ENCODE measurements at places on chromosomes 4 and X. TPM values are rescaled to one million over a fixed set of nuclear protein-coding genes. Genes with fewer than 3 reads are reported as not detected.

CHRDL1 gene
- not detected for total RNA-seq

DNA sequence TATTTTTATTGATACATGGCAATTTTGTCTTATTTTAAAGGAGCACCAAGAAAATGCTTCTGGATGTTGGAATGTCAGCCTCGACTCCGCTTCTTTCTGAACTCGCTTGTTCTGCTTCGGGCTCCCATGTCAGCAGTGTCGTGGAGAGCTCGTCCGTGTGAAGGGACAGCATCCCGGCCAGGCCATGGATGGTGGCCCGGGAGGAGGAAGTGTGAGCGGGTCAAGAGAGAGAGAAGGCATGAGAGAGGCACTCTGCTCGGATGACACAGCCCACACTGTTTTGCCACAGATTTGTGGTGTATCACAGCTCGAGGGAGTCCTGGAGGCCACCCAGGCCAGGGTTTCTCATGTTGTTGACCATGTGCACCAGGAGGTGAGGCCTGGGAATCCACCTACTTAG lies 107.0 kb downstream of the TRAPPC11 start:
- peaks cover 4% of the 10 kb centered on the region for H3K27me3 ChIP-seq
- H3K36me3 ChIP-seq: no peaks in the 10 kb centered on the region
- H3K27ac ChIP-seq: no peak overlapping the region
- H3K4me3 ChIP-seq: no peak overlapping the region
- peaks cover 12% of the 10 kb centered on the region for H3K4me1 ChIP-seq

MAGEA11 gene
- not detected for total RNA-seq

DNA sequence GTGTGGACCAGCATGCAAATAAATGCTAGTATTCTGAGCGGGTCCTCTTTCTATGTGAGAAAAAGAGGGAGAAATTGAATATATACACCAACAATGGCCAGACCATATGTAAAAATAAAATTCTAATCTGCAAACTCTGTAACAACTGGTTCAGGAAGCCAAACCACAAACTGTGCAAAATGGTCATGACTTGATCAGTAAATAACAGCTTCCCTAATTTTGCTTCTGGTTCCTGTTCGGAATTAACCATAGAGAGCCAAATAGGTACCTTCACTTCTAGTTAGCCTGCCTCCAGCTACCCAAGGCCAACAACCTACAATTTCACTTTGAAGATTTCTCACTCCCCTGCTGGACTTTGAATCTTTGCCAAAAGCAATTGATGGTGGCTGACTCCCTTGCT lies 1313.2 kb downstream of the ADGRL3 start:
- DNase-seq: no peak
- H3K4me3 ChIP-seq: no peak overlapping the region
- no peak overlapping the region for H3K27ac ChIP-seq

Measured in HepG2 (cell line).